ENCODE measurements at places on chromosomes 11 and 22. TPM values are rescaled to one million over a fixed set of nuclear protein-coding genes. Genes with fewer than 3 reads are reported as not detected.

DNA sequence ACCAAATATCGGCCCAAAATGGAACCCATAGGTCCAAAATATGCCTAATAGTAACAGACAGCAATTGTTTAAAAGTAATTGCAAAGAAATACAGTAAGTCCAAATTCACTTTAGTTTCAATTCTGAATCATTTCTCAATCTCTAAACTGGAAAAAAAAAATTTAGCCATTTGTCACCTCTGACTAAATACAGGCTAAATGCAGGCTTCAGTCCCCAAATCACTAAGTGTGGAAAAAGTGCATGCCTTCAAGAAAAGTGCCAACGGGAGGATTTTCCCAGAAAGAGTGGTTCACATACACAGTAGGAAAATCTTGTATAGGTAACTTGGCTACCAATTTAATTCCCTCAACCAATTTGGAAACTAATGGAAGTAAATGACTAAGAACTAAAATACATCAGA, 35.7 kb downstream of the SIK3 start:
- DNase-seq: no peak

The IFITM10 gene
- 30.3 TPM for total RNA-seq

DNA sequence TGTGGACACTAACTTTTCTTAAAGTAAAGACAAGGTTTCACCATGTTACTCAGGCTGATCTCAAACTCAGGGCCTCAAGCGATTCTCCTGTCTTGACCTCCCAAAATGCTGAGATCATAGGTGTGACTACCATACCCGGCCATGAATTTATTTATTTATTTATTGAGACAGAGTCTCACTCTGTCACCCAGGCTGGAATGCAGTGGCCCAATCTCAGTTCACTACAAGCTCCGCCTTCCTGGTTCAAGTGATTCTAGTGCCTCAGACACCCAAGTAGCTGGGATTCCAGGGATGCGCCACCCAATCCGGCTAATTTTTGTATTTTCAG, 29.7 kb upstream of the PCF11 start:
- no peak for DNase-seq

DNA sequence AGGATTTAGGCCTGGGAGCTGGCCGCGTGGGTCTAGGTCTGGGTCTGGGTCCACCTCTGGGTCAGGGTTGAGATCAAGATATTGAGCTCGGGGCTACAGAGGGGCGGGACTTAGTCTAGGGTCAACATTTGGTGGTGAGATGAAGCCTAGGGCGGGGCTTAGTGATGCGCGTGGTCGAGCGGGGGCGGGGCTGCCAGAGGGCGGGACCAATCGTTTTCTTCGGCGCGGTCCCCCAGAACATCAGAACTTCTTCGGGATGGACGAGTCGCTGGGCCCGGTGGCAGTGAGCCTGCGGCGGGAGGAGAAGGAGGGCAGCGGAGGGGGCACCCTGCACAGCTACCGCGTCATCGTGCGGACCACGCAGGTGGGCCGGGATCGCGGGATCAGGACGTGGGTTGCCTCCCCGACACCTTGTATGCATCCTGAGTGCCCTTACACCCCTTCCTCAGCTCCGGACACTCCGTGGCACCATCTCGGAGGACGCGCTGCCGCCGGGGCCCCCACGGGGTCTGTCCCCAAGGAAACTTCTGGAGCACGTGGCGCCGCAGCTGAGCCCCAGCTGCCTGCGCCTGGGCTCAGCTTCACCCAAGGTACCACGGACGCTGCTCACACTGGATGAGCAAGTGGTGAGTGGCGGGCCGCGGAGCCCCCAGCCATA, 4.2 kb downstream of the SIPA1 start:
- DNase-seq: no peak

The MAP6 gene
- 11.4 TPM for total RNA-seq

- DNase-seq: peak; percentile 36
Observed at GRCh38 chr11:120229451-120230424, 10.2 kb upstream of the POU2F3 start.

- DNase-seq: no peak
Observed at GRCh38 chr22:30324014-30324730, 2.6 kb downstream of the TBC1D10A start.

DNA sequence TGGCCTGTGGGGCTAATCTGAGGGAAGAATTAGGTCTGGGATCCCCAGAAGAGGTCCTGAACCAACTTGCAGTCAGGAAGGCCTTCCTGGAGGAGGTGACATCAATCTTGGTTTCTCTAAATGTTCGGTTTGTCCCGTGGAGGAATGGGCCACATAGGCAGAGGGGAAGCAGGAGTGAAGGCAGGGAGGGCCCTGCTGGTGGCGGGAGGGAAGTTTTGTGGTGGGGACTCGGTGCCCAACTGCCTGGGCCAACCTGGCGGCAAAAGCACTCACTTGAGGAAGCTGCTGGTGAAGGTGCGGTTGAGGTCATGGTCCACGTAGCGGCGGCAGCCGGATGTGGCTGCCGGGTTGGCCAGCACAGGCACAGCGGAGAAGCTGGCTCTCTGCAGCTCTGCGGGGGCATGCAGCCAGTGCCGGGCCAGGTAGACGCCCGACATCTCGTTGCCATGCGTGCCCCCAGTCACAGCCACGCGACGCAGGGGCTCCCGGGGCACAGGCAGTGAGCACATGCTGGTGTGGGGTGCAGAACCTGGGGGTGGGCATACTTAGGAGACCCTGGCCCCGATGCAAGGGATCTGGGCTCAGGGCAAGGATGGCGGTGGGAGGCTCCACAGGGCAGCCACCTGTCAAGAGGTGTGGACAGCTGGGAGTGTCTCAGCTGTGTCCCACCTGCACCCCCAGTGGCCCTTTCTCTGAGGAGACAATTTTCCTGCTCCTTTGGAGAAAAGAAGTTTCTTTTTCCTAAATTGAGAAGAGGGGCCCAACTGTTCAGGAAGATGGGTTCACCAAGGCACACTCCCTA, 3.8 kb downstream of the ACY3 start:
- no peak for DNase-seq

GRCh38 chr11:71496421-71496820, 30.6 kb upstream of the KRTAP5-7 start:
- peak; percentile 28 for DNase-seq

GRCh38 chr11:19284881-19285280, 44.1 kb upstream of the E2F8 start:
- DNase-seq: no peak

DNA sequence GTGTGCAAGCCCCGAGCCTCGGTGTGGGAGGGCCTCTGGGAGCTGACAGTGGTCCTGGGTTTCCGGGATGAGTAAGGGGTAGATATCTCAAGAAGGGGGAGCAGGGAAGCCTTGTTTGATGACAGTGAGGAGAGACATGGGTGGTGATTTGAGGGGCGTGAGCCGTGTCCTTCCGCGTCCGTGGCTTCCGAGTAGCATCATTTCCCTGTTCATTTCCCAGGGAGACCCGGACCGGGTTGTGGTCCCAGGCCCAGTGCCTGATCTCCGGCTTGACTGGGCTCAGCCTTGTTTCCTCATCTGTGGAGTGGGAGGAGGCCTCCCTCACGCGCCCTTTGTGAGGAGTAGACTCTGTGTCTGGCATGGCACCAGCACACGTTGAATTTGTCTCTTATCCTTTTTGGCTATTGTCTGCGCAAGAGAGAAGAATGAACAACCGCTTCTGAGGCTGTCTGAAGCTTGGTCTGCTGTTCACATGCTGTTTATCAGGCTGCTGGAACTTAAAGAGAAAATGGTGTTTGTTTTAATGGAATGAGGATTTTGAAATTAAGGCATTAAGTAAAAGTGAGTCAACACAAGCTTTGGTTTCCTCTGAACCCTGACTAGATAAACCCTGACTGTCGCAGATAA, 348.5 kb downstream of the TBC1D22A start:
- no peak for DNase-seq

DNA sequence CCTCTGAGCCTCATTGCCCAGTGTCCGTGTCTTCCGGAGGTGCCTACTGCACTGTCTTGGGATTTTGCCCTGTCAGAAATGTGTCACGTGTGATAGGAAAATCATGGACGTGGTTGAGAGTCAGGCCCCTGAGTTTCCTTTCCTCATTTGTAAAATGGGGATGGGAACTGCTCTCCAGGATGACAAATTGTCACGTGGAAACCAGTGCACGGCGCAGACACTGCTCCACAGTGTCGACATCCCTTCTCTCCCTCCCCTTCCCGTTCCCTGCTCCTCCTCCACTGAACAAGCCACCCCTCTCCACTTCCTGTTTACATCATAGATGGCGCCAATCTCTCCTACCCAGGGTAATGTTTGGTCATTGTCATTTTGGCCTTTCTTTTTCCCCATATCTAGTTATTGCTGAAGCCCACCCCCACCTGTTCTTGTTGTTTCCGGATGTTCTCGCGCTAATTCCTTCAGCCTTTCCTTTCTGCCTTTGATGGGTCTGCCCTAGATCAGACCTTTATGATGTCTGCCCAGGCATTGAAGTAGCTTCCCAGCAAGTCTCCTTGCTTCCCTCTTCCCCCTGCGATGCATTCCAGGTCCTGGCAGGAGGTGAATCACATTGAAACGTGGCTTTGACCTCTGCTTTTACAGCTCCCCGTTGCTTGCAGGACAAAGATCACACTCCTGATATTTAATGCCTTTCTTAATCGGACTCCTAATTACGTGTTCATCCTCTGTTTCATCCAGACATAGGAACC, 91.8 kb downstream of the TBC1D22A start:
- DNase-seq: peak; percentile 61

The SHISA8 gene
- 20.1 TPM for total RNA-seq

GRCh38 chr11:19508165-19508564, 204.5 kb upstream of the NAV2 start:
- DNase-seq: peak; percentile 19

- no peak for DNase-seq
Observed at GRCh38 chr11:108221371-108221770, 1.1 kb downstream of the NPAT start.

DNA sequence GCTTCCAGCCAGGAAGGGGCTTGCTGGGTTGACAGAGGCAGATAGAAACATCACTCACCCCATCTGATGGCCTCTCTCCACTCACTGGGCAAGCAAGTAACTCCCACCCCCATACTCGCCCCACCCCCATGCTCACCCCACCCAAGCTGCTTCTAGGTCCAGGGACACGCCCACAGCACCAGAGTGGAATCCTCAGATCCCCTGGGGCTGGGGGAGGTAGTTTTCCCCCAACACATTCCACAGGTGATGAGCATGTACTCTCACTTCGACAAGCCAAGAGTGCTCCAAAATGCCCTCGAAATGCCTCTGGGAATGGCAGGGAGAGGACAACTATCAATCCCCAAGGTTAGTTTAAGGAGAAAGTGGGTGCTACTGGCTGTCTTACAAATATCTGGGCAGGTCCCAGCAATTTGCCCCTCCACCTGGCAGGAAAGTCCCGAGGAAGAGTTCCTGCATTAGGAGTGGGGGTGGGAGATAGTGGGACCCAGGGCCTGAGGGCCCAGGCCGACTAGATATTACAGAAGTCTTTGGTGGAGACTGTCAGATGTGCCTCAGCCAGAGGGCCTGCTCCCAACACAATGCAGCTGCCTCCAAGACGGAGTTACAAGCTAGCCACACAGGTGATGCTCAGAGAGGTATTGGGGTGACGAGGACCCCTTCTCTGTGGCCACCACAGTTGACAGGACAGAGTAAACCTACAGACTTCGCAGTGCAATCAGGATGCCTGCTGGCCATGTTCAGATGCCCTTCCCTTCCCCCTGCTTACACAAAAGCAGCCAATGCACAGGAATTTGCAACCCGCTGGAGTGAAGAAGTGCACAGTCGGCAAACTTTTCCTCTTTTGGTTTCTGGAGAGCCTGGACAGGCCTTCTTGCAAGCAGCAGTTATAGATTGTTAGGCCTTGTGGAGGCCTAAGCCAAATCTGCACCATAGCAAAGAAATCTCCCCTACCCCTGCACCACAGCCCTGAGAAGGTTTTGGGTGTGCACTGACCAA, 2.9 kb upstream of the LMO1 start:
- peak; percentile 5 for DNase-seq
